ENCODE measurements at places on chromosomes 3 and 15. TPM values are rescaled to one million over a fixed set of nuclear protein-coding genes. Genes with fewer than 3 reads are reported as not detected.

Gene EIF1B
- total RNA-seq = 22.5 TPM

Gene LRRC34
- 0.97 TPM for total RNA-seq

Gene COL6A5
- total RNA-seq = not detected

Gene PLA2G4D
- not detected for total RNA-seq
